ENCODE measurements at places on chromosomes 7 and 10.

GRCh38 chr10:79001082-79001885 is 67.5 kb upstream of the ZMIZ1 start:
- DNase-seq = no peak

GRCh38 chr10:110932505-110933180 is 13.2 kb downstream of the SHOC2 start:
- DNase-seq = no peak

DNA sequence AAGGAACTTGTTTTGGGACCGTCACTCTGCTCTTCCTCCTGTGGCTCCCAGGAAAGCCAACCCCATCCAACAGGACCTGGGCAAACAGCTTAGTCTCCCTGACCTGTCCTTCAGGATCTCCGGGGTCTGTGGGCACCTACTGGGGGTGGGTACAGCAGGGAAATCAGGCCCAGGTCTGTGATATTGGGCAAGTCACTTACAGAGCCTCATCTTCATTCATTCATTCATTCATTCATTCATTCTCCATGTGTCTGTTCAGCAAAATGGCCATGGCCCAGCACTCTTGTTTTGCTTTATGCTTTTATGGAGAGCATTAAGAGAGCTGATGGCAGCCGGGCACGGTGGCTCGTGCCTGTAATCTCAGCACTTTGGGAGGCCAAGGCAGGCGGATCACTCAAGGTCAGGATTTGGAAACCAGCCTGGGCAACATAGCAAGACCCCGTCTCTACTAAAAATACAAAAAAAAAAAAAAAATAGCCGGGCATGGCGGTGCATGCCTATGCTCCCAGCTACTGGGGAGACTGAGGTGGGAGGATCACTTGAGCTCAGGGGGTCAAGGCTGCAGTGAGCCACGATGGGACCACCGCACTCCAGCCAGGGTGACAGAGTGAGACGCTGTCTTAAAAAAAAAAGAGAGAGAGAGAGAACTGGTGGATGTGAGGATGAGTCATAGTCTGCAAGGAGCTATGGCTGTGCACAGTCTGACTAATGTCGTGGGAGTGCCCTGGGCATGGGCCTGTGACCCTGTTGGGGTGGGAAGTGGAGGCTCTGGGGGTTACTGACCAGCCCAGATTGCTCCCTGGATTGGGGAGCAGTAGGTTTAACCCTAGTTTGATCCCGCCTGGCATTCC is 54.3 kb downstream of the CLIP2 start:
- no peak for DNase-seq

DNA sequence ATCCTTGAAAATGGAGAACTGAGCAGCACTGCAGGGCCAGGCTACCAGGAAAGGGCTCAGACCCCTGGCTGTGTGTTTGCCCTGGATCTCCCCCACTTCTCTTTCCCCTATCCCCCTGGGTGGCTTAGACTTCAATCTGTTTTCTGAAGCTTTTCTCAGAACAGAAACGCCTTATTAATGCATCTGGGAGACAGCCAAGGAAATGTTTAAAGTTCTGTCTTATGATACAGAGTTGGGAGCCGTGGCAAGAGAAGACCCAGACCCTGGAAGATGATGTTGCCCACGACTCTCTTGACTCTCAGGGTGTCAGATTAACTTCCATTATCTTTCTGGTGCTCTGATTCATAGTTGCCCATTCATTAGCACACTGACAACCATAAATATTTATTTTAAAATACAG is 107.1 kb downstream of the EBLN1 start:
- no peak for DNase-seq

DNA sequence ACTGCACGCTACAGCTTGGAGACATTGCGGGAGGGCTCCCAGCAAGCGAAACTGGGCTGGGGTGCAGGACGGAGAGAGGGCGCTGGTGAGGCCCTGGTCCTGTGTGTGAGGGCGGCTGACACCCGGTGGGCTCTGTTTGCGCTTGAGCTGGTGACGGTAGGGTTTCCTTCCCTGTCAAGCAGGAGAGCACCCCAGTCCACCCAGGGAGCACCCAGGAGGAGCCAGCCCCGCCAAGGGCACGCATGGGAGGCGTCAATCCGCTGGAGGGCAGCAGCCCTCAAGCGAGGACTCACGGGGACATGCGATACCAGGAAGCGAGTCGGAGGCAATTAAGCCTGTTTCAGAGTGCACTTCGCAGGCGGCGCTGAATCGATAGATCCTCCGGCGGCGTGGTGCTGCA is 109.4 kb downstream of the MAD1L1 start:
- DNase-seq = no peak

- no peak for DNase-seq
Measured at GRCh38 chr7:153657182-153657800, 394.9 kb upstream of the DPP6 start.

- DNase-seq = no peak
Measured at GRCh38 chr10:127254276-127254675, 57.9 kb upstream of the INSYN2A start.

DNA sequence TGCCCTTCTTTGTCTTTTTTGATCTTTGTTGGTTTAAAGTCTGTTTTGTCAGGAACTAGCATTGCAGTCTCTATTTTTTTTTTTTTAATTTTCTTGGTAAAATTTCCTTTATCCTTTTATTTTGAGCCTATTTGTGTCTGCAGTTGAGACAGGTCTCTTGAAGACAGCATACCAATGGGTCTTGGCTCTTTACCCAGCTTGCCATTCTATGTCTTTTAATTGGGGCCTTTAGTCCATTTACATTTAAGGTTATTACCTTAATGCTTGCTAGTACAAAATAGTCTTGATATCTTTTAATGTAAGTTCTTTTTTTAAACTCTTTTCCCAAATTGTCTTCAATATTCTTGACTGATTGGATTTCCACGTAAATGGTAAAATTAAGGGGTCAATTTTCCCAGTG is 398.3 kb upstream of the CHRM2 start:
- no peak for DNase-seq

DNA sequence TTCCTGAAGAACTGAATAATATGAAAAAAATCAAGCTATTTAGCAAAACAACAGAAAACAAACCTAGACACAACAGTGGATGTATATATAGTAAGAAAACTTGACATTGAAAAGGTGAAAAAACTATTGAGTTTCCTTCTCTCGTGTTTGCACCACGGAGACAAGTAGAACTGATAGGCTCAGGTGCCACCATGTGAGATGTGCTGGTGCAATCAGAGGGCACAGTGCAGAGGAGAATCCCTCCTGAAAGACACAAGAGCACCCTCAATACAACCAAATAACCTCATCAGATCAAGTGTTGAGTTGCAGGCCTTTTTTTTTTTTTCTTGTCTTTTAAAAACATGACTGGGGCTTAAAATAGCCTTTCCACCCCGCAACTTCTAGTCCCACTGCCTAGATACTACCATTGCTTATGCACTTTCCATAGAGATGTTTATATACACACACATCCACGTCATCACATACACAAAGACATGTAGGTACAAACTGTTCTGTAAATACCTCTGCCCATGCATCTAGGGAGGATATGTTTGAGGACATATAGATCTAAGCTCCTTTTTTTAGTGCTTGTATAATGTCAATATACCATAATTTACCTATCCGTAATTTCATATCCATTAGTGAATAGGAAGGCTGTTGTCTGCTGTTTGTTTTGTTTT is 54.1 kb downstream of the UBE2H start:
- DNase-seq = no peak

DNA sequence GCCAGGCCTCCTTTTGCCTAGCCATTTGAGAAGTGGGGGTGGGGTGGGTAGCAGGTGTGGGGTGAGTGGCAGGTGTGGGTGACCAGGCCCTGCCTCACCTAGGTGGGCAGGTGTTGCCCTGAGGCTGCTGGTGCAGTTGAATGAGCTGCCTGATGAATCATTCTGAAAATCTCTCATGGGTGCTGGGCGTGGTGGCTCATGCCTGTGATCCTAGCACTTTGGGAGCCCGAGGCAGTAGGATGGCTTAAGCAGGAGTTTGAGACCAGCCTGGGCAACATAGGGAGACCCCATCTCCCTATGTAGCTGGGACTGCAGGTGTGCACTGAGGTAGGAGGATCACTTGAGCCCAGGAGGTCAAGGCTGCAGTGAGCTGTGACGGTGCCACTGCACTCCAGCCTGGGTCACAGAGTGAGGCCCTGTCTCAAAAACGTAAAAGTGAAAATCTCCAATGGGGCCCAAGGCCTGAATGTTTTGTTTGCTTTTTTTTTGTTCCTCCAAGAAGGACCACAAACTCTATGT is 17.7 kb downstream of the TSPAN14 start:
- DNase-seq = no peak

DNA sequence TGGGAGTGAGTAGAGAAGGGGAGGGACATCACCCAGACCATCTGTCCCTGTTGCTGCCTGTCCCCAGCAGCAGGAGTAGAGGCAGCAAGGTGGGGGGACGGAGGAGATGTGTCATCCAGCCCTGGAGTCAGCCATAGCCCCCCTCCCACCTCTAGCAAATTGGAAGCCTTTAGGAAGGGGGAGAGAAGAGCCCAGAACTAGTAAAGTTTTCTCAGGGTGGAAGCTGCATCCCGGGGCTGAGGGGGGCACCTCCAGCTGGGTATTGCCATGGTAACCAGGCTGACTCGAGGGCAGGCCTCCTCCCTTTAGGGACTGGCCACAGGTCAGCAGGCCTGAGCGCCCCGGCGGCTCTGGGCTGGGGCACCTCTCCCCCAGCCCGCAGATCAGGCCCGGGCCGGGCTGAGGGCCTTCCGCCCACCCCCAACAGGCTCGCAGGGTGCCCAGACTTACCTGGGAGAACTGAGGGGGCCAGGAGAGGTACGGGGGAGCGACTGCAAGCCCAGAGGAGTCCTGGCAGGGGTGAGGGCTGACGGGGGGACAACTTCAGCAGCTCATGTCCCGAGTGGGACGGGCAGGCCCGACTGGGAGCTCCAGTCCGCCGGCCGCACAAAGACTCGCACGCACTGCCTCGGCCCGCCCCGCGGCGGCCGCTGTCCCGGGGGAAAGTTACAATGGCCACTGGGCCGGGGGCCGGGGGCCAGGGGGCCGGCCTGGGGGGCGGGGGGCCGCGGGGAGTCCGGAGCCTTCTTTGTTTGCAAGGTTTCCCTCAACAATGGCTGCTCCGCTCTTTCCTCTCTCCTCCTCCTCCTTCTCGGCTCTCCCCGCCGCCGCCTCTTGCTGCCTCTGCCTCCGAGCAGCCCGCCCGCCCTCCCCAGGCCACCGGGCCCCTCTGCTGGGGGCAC is 6.0 kb downstream of the LDB1 start:
- DNase-seq = no peak

- no peak for DNase-seq
Measured at GRCh38 chr10:101643546-101643945, 51.4 kb downstream of the FBXW4 start.

GRCh38 chr7:156050636-156051569 is 238.6 kb upstream of the SHH start:
- DNase-seq = no peak

GRCh38 chr10:106327747-106328146 is 836.8 kb downstream of the SORCS1 start:
- DNase-seq = no peak

- DNase-seq = no peak
Measured at GRCh38 chr10:124221356-124222317, 128.2 kb upstream of the CHST15 start.

GRCh38 chr7:520503-521161 is 986 bp upstream of the PDGFA start:
- no peak for DNase-seq

- no peak for DNase-seq
Measured at GRCh38 chr7:16115374-16115773, 306.0 kb downstream of the CRPPA start.

- no peak for DNase-seq
Measured at GRCh38 chr7:143225047-143225446, 3.2 kb downstream of the TAS2R40 start.

- no peak for DNase-seq
Measured at GRCh38 chr7:129213828-129214227, 11.0 kb upstream of the AHCYL2 start.

- DNase-seq = no peak
Measured at GRCh38 chr10:81036257-81036656, 498.6 kb downstream of the SH2D4B start.

- DNase-seq = no peak
Measured at GRCh38 chr7:135383525-135384175, 126.3 kb downstream of the CNOT4 start.

GRCh38 chr10:11162828-11163599 is 145.3 kb downstream of the CELF2 start:
- peak; percentile 64 for DNase-seq

DNA sequence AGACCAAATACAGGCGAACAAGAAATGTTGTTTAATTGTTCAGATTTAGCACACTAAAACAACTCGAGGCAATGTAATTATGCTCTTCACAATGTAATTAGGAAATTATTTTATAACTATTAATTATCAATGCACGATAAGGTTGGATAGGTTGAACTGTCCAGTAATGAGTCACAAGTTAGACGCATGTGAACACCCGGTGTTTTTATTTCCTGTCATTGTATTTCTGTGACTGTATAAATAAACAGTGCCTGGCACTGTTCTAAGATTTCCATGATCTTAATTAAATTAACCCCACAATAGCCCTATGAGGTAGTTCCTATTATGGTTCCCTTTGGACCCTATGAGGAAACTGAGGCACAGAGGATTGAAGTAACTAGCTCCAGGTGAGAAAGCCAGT is 26.2 kb downstream of the C10orf105 start:
- no peak for DNase-seq

GRCh38 chr7:5824297-5824610 is 42.8 kb upstream of the RNF216 start:
- DNase-seq = peak; percentile 40

- no peak for DNase-seq
Measured at GRCh38 chr7:116280803-116281202, 70.5 kb downstream of the TES start.

GRCh38 chr10:28676968-28677887 is at the start of gene BAMBI:
Gene BAMBI (plus strand): TSS chr10:28677521. CDS start chr10:28677898, 377 bp downstream.
- peak; percentile 80 for DNase-seq

- no peak for DNase-seq
Measured at GRCh38 chr7:102914585-102914984, 1.8 kb downstream of the LRRC17 start.

DNA sequence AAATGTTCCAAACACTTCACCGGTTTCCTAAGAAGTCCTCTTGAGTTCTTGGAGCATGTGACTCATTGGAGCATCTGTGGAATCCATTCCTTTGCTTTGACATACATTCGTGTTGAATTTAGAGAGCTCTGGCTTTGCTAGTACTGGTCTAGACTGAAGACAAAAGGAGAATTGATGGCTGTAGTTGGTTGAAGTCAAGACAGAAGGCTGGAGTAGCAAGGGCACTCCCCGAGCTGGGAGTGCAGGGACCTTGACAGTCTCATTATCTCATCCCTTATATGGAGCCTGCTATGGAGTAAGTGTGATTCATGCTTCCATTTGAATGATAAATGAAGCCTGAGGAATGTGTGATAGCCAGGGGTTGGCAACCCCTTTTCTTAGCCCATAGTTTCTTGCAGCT is 1249.1 kb downstream of the TYW1 start:
- no peak for DNase-seq

GRCh38 chr7:142632271-142633134 is 116.8 kb upstream of the PRSS1 start:
- peak; percentile 11 for DNase-seq

Data from activated CD8-positive, alpha-beta memory T cell treated with anti-CD3 and anti-CD28 coated beads for 1 hour (primary cell).